Heart left ventricle (tissue), 16 donors: ENCODE measurements at places on chromosomes 12 and 14. TPM values are rescaled to one million over a fixed set of nuclear protein-coding genes. Genes with fewer than 3 reads are reported as not detected.

GRCh38 chr14:87434011-87434410 is 559.0 kb downstream of the GALC start:
- DNase-seq: no peak

DNA sequence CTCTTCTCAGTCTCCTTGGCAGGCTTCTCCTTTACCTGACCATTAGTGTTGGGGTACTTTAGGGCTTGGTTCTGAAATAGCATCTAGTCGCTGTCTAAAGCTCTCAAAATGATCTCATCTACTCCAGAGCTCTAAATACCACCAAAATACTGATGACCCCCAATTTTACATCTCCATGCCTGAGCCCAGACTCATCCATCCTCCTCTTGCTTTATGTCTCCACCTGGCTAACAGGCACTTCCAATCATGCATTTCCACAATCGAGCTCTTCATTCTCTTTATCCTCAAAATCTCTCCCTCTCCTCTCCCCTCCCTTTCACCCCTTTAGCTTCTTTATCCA is 40.5 kb upstream of the PTGR2 start:
- DNase-seq: no peak

- no peak for DNase-seq
Observed at GRCh38 chr14:88919502-88919901, 95.1 kb downstream of the TTC8 start.

GRCh38 chr14:64826333-64826732 is 53.4 kb downstream of the SPTB start:
- no peak for DNase-seq

DNA sequence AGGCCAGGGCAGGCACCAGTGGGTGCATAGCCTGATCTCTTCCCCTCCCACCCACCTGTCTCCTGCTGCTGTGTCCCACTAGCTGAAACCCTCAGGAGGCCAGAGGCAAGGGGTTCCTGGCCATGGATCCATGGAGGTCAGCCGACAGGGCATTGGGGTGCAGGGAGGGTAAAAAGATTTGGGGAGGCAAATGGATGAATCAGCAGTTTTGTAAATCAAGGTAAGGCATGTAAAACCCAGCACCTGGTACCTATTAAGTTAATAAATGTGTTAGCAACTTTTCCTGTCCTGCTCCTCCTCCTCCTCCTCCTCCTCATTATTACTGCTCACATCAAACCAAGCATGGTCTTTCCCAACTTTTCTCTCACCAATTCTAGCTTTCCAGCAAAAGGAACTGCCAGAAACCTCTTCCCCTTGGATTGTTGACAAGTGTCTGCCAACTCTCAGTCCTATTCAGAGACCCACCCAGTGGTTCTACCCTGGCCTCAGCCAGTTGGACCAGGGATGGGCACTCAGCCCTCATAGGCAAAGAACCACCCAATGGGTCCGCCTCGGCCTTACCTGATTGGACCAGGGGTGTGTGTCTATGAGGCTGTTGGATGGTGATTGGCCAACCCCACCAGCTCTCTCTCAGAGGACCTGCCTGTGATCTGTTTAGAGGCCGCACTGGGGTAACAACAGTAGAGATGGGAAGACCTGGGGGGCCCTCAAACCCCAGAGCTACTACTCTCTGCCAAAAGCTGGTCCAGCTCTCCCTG is 155.7 kb upstream of the GSC start:
- DNase-seq: no peak

DNA sequence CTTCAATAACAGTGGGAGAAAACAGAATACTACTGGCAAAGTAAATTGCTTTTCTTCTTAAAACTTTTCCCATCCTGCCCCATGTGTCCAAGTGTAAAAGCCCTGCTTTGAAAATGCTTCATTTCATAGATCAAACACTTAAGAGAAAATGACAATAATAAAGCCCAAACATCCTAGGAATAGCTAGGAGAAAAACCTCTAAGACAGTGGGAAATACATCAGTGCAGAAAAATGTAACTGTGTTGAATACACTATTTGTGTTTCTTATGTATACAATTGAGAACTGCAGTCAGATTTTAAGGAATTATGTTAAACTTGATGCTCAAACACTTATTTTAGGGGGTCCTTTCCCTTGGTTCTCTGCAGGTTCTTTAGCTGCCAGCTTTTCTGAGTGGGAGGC is 181.1 kb downstream of the MSRB3 start:
- no peak for DNase-seq

- no peak for DNase-seq
Observed at GRCh38 chr14:96252999-96253539, 2.9 kb upstream of the BDKRB1 start.

- no peak for DNase-seq
Observed at GRCh38 chr14:67575684-67576083, 24.4 kb downstream of the PIGH start.

Gene SCNN1A
- 0.55 TPM for total RNA-seq

- no peak for DNase-seq
Observed at GRCh38 chr14:23285530-23286019, 357 bp downstream of the HOMEZ start.

- no peak for DNase-seq
Observed at GRCh38 chr14:37114002-37114401, 58.4 kb downstream of the SLC25A21 start.

Gene CLEC14A
- 25.6 TPM for total RNA-seq

- DNase-seq: no peak
Observed at GRCh38 chr14:90808759-90809529, 7.3 kb downstream of the TTC7B start.

DNA sequence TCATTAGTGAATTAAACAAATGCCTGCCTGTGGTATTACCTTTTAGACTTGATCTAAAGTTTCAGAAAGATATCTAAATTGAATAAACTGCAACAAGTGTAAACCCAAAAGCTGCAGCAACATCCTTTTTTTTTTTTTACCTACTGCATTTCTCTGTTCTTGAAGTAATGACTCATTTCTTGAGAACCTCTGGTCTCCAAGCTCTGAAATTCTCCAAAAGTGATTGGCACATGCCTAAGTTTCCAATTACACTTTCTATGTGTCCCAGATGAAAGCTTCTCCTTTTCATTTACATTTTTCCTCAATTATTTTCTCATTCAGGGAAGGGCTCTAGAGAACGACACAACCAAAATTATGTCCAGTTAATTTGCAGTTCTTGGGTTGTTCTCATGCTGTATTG is 435.2 kb upstream of the DCN start:
- no peak for DNase-seq
